ENCODE measurements at places on chromosomes 7 and 10.
A peak's percentile ranks its signal among the peaks of the same experiment; 100 is the strongest.

DNA sequence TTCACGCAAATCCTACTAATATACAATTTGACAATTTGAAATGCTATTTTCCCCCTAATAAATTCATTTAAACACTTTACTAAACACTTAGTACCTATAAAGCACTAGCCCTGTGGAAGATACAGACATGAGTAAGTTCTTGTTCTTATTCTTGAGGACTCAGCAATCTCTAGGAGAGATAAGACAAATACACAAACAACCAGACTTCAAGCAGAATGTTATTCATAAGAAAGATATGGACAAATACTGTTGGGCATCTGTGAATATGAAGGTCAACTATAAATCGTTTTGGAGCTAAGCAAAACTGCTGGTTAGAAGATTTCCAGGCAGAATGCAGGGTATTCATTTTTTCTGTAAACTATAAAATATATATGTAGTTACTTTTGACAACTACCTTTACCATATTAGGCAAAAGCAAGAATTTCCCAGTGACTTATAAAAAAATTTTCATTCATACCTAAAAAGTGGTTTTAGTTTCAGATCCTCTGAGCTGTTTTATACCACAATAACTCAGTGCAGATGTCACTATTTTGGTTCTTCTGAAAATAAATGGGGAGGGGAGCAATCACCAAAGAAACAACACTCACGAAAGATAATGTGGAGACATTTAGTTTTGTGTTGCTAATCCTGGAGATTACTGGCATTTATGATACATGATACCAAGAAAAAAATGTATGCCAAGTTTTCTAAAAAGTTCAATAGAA lies 3.8 kb downstream of the VPS41 start:
- DNase-seq: no peak

GRCh38 chr10:33136271-33136670 lies 178.2 kb upstream of the ITGB1 start:
- no peak for DNase-seq

GRCh38 chr10:56469482-56469881 lies 108.4 kb upstream of the ZWINT start:
- no peak for DNase-seq

- no peak for DNase-seq
These were observed 753.4 kb downstream of the NRG3 start for GRCh38 chr10:82628373-82628772.

GRCh38 chr10:8214587-8214986 lies 160.1 kb downstream of the GATA3 start:
- no peak for DNase-seq

DNA sequence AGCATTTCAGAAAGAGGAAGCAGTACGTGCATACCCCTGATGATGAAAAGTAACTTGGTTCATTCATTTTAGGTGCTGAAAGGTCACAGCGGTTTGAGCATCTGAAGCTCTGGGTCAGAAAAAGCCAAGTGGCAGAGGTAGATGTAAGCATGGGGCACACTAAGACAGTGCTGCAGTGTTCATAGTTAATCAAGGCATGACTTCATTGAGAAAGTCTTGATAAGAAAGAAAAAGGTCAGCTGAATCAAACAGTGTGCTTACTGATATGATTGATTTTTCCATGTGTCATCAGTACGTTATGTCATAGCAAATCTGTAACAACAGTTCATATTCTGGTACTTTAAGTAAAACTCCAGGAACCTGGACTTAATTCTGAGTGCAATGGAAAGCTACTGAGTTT lies 107.7 kb upstream of the PCLO start:
- DNase-seq: no peak

DNA sequence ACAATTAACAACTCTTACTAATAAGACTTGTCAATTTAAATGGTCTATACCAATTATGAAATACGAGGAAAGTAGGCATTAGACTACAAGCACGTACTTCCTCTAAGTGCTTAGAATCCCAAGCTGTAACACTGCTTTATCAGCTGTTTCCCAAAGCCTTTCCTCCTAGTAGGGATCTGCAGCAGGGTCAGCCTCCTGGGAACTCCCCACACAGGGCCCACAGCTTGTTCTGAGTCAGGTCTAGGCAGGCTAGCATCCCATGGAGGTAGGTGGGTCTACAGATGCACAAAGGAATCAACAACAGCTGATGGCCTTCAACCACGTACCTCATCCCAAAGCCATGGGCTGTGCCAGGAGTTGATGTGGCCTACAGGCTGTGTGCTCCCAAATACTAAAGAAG lies 14.7 kb downstream of the MMS19 start:
- DNase-seq: no peak

- peak; percentile 18 for DNase-seq
These were observed 29.5 kb upstream of the BMS1 start for GRCh38 chr10:42753126-42753506.

GRCh38 chr10:95236068-95236903 lies 42.2 kb downstream of the ACSM6 start:
- DNase-seq: no peak

DNA sequence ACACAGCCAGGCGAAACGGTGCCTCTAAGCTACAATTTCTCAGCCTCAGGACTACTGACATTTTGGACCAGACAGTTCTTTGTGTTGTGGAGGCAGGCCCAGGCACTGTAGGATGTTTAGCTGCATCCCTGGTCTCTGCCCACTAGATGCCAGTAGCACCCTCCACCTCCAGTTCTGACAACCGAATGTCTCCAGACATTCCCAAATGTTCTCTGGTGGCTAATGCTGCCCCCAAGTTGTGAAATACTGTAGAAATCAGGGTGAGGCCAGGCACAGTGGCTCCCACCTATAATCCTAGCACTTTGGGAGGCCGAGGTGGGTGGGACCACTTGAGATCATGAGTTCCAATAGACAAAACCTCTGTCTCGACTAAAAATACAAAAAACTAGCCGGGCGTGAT lies 18.2 kb downstream of the HNRNPF start:
- DNase-seq: no peak
